ENCODE measurements at places on chromosomes 6 and 20.

- no peak for DNase-seq
Observed at GRCh38 chr6:29720863-29721262, 2.4 kb upstream of the HLA-F start.

- DNase-seq = no peak
Observed at GRCh38 chr6:108446629-108447150, 114.0 kb upstream of the FOXO3 start.

DNA sequence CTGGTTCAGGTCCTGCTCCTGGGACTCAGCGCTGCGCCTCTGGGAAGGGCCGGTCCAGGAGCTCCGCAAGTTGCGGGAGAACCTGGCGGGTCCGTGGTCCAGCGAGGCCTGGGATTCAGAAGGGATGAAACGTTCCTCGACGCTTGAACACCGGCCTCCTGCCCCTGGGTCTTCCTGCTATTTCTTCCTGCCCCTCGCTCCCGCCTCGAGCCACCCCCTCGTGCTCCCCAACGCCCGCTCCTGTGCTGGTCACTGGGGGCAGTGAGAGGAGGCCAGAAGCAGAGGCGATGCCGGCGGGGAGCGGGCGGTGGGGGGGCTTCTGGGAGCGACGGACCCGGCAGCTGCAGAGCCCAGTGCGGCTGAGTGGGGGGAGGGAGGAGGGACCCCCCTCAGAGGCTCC lies 20.8 kb upstream of the KIF25 start:
- no peak for DNase-seq

GRCh38 chr6:16413399-16413798 lies 175.0 kb downstream of the GMPR start:
- DNase-seq = no peak

DNA sequence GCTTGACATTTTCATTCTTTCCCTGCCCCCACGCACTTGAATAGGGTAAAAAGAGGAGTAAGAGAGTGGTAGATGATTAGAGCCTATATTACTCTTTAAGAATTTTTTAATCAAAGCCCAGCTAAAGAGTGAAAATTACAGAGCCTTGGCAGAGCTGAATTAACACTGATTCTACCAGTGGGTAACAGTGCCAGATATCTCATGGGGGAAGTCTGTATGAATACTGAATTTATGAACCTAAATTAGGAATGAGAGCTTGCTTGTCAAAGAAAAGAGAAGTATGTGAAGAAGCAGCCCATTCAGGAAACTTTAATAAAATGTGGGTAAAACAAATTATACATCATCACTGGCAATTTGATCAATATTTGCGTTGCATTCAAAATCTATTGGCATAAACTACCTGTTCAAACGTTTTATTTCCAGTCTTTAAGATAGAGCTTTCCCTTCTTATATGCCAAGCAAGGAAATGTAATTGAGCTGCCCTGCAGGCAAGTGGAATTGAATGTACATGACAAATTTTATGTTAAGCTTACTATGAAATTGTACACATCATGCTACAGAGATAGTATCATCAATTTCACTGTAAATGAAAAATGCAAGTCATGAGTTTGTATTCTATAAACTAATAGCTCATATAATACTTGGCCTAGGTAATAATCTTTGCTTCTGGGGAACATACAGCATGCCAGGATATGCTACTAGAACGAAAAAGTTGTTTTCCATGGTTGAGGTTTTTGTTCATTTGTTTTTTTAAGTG lies 14.5 kb downstream of the SOBP start:
- DNase-seq = no peak

DNA sequence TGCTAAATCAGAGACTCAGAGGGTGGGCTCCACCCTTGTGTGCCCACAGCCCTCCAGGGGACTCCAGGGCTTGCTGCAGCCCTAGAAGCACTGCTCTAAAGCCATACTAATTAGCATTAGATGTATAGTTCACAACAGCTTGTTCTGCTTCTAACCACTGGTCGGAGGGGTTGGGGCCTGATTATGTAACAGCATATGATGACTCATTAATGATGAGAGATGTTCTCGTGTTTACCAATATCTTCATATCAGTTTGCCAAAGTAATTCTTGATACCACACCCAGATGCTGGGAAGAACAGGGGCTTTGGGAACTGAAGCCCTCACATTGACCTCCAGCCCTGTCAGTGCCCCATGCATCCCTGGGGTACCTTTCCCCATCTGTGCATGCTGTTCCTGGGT lies 104.1 kb upstream of the FOXA2 start:
- no peak for DNase-seq

GRCh38 chr6:166105341-166106075 lies 62.1 kb downstream of the TBXT start:
- DNase-seq = no peak

DNA sequence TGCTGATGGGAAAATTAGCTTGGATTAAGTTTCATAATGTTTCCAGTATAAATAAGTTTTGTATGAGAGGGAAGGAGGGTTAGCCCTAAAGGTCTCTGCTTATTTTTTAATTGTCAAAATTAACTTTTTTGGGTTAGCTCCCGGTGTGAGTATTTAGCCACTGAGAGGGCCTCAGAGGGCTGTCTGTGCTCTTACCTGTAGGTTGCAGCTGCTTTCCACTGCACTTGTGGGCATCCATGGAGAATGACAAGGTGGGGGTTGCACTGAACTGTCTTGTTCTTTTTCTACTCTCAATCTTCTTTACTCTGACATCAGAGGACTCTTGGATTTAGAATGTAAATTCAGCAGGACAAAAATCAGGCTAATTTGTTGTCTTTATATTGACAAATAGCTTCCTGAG lies 81.4 kb downstream of the CD164 start:
- DNase-seq = no peak

- DNase-seq = no peak
Observed at GRCh38 chr6:129476810-129477209, 233.2 kb downstream of the ARHGAP18 start.

GRCh38 chr6:106381223-106381622 lies 20.7 kb downstream of the CRYBG1 start:
- DNase-seq = no peak

GRCh38 chr6:30450548-30450908 lies 38.8 kb upstream of the HLA-E start:
- DNase-seq = no peak

- no peak for DNase-seq
Observed at GRCh38 chr6:163404825-163405265, 9.7 kb upstream of the QKI start.

GRCh38 chr6:16849280-16849987 lies 88.2 kb upstream of the ATXN1 start:
- DNase-seq = no peak

- no peak for DNase-seq
Observed at GRCh38 chr6:21965953-21966539, 330.8 kb downstream of the PRL start.

Measured in left renal pelvis (tissue), 4 donors.